ENCODE measurements at places on chromosomes 12 and 14.

GRCh38 chr14:24071836-24072430, 571 bp downstream of the CPNE6 start:
- no peak for DNase-seq

DNA sequence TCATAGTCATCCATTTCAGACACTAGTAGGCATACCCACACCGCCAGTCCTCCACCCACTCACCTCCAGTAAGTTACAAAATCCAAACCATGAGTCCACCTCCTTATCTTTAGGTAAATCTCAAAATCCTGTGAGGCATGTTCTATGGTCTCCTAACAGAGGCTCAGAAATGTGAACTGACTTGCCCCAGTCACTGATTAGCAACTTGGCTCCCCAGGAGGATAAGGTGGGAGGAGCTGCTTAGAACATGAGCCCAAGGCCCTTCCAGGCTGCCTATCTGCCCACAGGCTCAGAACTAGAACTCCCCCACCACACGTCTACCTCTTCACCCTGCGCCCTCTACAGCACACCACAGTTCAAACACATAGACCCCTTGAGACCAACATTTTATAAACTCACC, 19.9 kb downstream of the SETD3 start:
- no peak for DNase-seq

DNA sequence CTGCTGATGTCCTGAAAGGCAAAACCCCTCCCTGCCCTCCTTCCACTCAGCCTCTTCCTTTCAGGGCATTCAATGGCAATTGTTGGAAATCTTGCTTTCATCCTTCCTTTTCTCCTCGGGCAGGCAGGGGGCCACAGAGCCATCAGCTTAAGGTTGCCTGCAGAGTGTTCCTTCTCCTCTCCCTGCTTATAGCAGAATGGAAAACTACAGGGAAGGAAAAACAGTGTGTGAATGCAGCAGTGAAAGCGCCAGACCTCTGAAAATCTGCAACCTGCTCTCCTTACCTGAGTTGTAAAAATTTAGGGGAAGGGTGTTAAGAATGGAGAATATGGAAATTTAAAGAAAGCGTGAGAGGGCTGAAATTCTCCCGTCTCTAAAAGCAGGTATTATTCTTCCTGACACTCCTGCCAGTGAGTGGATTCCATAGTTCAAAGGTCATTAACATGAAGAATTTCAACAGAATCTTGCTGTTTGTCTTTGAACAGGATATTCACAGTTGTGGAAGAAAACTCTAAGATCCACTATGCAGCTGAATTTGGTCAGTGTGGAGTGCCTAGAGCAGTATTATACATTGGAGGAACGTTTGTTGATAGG, 348.8 kb downstream of the KCNH5 start:
- DNase-seq, result no peak

DNA sequence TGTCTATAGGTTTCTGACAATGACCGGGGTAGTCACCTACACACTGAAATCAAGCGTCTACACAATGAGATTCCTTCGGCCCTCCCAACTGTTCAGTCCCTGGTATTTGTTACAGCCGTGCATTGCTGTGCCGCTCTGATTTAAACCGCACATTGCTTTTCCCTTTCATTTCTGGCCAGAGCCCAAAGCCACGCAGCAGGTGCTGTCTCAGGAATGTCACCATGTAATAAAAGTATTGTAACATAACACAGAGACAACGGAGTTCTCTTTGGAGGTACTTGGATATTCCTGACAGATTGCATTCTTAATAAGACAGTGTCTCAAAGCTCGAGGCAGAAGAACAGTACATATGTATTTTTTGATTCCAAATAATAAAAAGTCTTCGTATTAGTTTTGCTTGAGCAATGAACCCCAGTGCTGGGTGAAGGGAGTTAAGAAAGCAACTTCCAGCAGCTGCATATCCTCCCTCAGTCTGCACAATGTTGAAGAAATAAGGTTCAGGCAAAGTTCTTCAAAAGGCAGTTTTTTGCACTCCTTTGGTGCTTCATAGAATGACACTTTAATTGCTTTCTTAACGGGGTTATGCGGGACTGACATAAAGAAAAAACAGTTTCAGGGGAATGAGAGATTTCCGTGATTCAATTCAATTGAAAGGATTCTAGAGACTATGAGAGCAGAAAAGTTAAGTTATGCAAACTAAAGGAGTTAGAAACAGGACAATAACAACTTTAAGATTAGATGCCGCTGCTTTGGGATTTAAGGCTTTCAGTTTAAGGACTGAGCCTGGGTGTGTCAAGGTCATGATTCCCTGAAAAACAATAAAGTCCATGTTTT, 288.7 kb upstream of the FLRT2 start:
- DNase-seq, result no peak

DNA sequence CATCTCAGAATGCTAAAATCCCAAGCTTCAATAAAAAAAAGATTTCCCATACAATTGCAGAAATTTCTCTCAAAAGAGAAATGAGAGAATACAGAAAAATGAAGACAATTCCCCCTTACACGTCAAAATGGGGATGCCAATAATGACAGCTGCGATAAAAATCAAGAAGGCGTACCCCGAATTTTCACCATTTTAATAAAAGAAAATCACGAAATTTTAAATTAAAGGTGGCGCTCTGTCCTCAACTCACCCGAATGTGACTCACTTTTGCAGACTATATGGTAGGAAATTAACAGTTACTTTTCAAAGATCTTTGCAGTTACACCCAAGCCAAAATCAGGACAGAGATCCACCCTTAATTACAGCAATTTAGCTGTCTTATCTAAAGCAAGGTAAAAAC, 2.1 kb downstream of the ATP2B1 start:
- DNase-seq, result no peak

GRCh38 chr12:123983822-123984485, 10.9 kb downstream of the ZNF664 start:
- DNase-seq, result peak; percentile 62

GRCh38 chr12:96489392-96490056, at the start of gene CFAP54:
Gene CFAP54, plus strand, starts transcription at chr12:96489577. Its CDS starts 33 bp downstream, at chr12:96489610.
- DNase-seq, result peak; percentile 99

- no peak for DNase-seq
These were observed 497.7 kb downstream of the FUT8 start for GRCh38 chr14:65910108-65910786.

DNA sequence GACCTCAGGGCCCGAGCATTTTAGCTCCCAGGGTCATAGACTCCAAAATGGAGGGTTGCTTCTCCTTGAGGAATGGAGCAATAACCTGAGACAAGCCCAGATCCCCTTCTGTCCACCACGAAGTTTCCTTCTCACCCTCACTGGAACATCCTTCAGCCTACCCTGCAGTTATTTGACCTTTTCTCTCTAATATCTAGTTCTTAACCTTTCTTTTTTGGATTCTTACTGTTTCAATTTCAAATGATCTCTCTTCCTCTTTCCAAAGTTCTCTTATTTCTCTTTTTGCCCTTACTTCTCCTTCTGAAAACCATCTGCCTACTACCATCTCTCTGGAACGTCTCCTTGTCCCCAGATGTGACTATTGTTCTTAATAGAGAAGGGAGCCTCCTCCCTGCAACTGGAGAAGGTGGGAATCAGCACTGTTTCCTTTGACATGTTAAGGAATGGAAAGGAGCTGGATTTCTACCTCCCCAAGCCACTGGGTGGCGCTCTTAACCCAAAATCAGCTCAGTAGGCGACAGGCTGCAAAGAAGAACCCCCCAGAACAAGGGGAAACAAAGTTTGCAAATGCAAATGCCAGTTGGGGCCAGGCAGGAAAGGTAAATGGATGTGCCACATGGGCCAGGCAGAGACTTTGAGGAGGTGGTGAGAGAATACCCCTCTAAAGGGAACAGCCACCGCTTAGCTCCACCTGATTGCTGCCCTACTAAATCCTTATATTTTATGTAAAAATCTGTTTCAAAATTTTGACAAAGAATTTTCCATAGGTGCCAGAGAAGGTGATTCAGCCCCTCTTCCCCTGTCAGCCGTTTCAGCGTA, 22.4 kb upstream of the PDE1B start:
- peak; percentile 29 for DNase-seq

- DNase-seq, result no peak
These were observed 19.5 kb downstream of the TRAF3 start for GRCh38 chr14:102796661-102797190.

DNA sequence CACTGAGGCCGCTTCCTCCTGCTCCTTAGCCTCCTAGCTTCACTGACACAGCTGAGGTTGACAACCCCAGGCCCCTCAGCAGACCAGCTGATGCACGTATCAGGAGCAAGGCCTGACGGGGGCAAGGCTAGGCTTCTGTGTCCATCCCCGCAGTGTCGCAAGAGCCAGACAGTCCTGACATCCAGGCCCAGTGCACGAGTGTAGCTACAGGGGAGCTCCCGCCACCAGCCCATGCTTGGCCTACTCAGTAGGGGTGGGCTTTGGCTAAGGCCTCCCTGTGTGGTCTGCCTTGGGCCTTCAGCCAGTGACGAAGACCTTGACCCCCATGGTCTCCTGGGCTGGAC, 179.1 kb downstream of the DPF3 start:
- DNase-seq, result no peak

GRCh38 chr12:102120886-102121285, 903 bp downstream of the PARPBP start:
- DNase-seq, result no peak

DNA sequence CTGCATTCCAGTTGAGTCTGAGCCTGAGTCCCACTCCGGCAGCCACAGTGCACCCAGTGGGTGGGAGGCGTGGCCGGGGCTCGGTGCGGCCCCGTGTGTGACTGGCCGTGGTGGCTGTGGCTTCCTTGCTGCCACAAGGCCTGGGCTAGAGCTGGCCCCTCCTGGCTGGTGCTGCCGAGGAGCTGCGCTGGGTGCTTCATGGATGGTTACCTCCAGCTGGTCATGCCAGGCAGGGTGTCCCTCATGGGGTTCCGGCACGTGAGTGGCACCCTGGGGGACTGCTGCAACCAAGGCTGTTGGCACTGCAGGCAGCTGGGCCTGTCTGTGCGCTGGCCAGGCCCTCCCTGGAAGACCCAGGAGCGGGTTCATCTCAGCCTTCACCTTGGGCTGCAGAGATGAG, 62.7 kb downstream of the KIF26A start:
- DNase-seq, result peak; percentile 26

GRCh38 chr12:54425702-54426101, 6.6 kb upstream of the ITGA5 start:
- no peak for DNase-seq

GRCh38 chr12:34354239-34355200, 332.2 kb downstream of the ALG10 start:
- no peak for DNase-seq

DNA sequence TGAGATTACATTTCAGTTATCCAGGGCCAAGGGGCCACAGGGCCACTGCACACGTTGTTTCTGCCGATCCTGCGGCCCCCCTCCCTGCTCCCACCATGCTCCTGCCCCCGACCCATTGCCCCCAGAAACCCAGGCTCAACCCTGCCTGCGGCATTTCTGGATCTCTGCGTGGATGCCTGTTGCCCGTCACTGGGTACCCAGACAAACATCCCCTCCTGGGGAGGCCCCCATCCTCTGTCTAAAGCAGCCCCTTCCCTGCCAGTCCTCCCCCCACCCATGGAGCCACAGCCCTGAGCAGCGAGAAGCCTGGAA, 326.4 kb upstream of the SFSWAP start:
- DNase-seq, result no peak

DNA sequence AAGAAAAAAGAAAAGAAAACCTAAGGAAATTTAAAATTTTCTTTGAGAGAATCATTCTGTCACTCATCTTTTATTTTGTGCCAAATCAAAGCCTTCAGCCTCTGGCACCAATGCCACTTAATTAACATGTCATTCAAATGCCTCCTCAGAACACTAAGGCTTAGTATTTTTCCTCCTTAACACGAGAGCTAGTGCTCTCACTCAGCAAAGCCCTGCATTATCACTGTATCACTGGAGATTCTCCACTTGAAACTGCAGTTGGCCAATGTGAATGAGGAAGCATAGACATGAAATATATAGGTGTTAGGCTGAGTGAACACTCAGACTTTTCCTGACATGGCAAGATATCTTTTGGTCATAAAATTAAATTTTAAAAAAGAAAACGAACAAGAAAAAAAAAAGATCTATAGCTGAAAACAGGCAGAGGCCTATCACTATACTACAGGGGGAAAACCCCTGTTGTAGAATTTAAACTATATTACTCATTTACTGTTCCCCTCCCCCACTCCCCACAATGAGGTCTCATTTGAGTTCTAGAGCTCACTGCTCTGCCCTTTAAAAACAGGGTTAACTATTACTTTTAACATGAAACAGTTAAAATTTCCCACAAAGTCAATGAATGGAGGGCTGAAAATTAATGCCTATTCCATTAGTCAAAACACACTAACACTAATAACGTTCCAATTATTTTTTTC, 5.1 kb downstream of the MBIP start:
- peak; percentile 94 for DNase-seq

DNA sequence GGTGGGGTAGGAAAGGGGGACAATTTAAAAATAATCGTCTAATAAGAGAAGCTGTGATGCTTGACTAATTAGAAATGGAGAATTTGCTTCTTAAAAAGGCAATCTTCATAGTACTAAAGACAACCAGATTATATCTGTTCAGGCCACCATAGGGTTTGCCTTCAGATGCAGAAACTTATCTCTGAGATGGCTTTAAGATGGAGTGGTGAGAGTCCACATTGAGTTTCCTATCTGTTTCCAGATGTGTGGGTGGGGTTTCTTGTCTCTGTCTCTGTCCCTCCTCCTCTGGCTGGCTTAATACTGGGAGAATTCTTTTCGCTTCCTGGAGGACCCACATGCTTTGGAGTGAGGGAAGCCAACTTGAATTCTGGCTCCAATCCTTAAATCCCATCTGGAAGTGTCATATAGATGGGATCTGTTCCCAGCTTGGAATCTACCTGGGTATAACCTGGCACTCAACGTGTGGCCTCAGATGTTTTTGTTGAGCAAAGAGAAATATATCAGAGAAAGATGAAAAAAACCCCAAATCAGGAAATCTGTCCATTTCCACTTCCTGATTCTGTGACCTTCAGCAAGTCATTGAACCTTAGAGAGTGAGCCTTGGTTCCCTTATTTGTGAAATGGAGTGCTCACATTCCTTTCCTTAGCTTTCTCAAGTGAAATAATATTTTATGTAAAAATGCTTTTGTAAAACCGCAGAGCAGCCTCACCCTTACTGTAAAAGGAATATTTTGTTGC, 66.4 kb downstream of the CHST11 start:
- no peak for DNase-seq

DNA sequence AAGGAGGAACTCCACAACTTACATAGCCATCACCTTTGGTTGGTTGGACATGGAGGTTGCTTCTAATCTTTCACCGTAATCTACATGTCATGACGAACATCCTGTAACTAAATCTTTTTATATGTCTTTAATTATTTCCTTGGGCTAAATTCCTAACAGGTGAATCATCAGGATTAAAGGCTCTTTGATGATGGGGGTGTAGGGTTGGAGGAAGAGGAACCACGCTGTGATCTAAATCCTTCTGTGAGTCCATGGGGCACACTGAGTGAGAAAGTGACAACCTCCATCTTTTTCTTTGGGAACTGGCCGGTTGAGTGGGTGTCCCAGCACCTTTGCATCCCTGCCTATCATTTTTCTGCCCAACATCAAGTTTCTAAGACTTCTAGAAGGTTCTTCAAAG, 31.1 kb upstream of the MAP1LC3B2 start:
- DNase-seq, result no peak

- no peak for DNase-seq
These were observed 2.6 kb downstream of the SOAT2 start for GRCh38 chr12:53105712-53106439.

- DNase-seq, result no peak
These were observed 147.7 kb upstream of the BCL2L14 start for GRCh38 chr12:11923067-11923466.

Data from NCI-H1417 (cell line).